ENCODE measurements at places on chromosomes 6 and 20. TPM values are rescaled to one million over a fixed set of nuclear protein-coding genes. Genes with fewer than 3 reads are reported as not detected.

GRCh38 chr6:5995949-5996713 is 10.6 kb downstream of the NRN1 start:
- DNase-seq = peak; percentile 30

DNA sequence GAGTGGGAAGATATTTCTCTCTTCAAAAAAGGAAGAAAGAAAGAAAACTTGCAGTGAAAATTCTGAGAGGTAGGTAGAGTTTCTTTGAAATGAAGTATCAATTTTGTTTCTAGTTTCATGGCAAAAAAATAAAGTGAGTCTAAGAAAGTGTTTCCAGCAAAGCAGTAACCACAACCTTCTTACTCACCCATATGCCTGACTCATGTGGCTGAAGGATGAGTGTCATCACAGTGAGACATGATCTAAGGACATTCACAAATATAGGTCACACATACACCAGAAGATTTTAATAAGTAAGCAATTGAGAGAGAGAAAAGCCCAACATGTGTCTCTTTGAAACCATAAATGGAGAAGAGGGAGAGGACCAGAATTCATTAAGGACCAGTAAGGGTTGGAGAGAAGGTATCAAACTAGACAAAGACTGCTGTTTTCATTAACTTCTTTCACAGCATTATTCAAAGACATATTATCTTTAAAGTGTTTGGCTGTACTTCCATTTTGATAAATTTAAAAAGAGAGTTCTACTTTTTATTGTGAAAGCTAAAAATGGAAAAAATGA is 169.5 kb downstream of the FRK start:
- DNase-seq = peak; percentile 17

BNIP5 gene
- total RNA-seq = not detected

DNA sequence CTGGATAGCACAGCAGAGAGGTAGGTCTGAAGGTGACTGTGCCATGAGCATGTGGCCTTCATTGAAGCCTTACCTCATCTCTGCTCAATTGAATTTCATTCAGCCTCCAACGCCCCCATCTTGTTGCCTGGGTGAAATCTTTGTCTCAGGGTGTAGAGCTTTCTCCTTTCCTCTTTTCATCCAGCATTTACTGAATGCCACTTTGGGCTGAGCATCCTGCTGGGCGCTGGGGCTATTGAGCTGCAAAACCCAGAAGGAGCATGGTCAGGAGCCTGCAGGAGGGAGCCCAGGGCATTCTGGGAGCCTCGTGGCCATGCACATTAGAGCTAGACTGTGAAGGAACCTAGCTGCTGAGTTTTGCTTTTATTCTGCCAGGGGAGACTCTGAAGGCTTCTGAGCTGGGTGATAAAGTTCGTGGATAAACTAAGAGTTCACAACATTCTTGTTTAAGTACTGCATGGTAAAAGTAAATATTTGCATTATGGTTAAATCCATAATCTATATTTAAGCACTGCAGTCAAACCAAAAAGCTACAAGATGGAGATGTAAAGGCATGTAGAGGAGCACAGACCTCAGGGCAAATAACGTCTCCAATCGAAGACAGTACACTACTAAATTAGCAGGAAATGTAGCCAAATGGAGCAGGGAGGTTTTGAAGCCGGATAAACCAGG is 13.2 kb upstream of the ASXL1 start:
- DNase-seq = no peak

GRCh38 chr20:49790077-49790798 is 22.4 kb upstream of the SLC9A8 start:
- no peak for DNase-seq

PRR18 gene
- 0.23 TPM for total RNA-seq

FOXP4 gene
- total RNA-seq = 11.0 TPM

- no peak for DNase-seq
Observed at GRCh38 chr6:36697481-36697903, at the start of gene RAB44. TSS of gene RAB44 (plus strand) at chr6:36697826. CDS start at chr6:36704236, 6,410 bp downstream.

DNA sequence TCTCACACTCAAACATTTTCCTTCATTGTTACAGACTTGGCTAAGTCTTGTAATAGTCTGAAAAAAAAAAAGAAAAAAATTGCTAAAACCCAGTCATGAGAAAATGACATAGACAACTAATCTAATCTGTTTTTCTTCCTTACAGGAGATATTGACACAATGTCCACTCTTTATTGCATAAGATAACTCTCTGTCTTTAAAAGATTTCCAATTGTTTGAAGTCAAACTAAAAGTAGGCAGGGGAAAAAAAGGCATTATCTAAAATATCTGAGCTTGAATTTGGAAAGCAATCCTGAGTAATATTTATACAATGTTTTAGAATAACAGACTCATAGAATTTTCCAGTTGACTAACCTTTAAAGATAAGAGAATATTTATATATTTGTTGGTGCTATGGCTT is 233.0 kb upstream of the CEP162 start:
- no peak for DNase-seq

CLPSL2 gene
- not detected for total RNA-seq

GRCh38 chr6:139294090-139294489 is 2.3 kb upstream of the TXLNB start:
- DNase-seq = no peak

- no peak for DNase-seq
Observed at GRCh38 chr6:139533573-139534471, 159.4 kb upstream of the CITED2 start.

DNA sequence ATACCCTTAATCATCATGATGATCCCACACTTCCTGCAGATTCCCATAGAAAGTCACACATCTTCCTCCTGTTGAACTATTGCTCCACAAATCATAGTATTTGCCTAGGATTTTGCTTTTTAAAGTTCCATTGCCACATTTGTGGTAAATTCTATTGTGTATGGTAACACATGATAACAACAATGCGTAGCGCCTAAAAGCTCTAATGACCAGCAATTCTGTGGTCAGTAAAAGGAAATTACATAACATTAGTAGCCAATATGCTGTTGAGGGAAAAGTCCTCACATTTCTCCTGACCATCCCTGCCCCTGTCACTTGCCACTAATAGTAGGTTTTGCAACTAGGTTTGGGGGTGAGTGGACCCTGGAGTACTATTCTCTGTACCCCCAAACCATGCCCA is 31.8 kb upstream of the PDE7B start:
- no peak for DNase-seq

- no peak for DNase-seq
Observed at GRCh38 chr20:10898552-10898951, 224.8 kb upstream of the JAG1 start.
